ENCODE measurements at places on chromosomes 7 and 10.
A peak's percentile ranks its signal among the peaks of the same experiment; 100 is the strongest.

- no peak for DNase-seq
Observed at GRCh38 chr10:13704964-13705363, 118.2 kb downstream of the PRPF18 start.

GRCh38 chr10:118106426-118106825 lies 59.7 kb upstream of the RAB11FIP2 start:
- DNase-seq: peak; percentile 37

GRCh38 chr10:32049113-32049512 lies 7.1 kb downstream of the KIF5B start:
- DNase-seq: no peak

- no peak for DNase-seq
Observed at GRCh38 chr10:81130014-81130413, 592.3 kb downstream of the SH2D4B start.

DNA sequence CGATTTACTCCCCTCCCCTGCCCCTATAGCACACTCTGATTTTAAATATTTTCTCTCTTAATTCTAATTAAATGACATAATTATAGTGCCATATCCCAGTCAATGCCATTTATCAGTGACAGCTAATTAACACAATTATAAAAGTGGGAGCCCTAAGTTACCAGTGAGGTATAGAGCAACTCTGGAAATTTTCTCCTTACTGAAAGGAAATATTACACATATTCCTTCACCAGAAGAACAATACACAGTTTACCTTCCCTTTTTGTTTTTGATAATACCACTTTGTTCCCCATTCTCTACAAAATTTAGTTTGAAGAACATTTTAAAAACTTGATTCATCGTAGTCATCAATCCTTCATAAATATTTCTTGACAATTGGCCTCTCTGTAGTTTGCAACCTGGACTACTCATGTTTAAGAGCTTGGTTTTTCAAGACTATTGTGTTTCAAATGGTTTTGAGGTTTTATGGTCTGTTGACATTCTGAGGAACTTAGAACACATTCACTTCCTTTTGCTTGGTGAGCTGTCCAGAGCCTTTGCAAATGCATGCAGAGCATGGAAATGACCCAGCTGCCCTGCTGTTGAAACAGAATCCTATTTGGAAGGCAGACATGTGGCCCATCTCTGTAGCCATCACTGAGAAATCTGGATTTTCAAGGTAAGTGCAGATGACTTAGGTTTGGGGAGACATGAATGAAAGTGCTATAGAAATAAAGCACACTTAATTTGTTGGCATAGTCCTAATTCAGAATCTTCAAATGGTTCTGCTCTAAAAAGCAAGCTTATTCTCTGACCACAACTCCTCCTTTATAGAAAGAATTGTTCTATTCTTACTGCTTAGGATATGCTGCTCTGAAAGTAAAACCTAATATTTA lies at the start of gene GPR141:
TSS of gene GPR141 (plus strand) at position 521 of the 875 bp plus-strand sequence. CDS start 56,628 bp downstream, outside the sequence.
- DNase-seq: no peak

DNA sequence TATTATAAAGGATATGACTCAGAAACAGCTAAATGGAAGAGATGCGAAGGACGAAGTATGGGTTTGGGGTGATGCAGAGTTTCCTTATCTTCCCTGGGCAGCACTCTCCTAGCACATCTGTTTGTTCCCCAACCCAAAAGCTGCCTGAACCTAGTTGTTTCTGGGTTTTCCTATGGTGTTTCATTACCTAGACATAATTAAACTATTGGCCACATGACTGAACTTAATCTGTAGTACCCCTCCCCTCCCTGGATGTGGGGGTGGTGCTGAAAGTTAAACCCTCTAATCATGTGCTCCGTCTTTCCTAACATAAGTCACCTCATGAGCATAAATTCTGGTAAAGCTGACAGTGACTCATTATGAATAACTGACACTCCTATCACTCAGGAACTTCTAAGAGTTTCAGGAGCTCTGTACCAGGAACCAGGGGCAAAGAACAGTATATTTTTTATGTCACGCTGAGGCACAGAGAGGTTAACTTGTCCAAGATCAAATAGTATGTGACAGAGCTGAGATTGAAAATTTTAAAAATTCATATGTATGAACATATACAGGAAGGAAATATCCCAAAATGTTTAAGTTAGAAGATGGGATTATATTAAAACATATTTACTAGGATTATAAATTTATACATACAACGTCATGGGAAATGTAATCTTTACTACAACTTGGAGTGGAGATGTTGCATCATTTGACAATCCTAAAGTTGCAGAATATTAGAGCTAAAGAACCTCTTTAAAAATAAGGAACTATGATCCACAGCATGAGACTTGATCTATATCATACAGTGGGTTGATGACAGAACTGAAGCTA lies 4.8 kb downstream of the STRIP2 start:
- no peak for DNase-seq

- DNase-seq: no peak
Observed at GRCh38 chr10:101079874-101080273, 18.1 kb downstream of the KAZALD1 start.

DNA sequence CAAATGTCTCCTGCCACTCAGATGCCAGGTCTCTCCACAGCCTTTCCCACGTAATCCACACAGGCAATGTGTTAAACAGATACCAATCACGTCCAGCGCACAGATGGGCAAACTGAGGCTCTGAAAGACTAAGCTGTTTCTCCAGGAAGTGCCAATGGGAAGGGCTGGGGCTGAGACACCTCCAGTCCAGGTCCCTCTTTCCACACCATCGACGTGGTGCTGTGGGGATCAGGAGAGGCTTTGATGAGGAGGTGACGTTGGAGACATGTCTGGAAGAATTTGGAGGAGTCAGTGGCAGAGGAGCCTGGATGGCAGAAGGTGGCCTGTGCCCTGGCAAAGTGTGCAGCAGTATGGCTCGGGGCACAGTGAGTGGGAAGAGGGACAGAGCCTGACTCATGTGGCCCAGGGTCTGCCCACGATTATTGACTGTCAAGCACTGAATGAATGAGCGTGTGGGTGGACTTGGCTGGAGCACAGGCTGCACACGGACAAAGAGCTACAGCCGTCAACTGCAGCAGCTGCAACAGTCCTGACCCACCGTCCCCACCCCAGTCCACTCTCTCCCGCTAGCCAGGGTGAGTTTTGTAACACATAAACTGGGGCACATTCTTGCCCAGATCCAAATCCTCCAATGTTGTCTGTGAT lies 40.8 kb upstream of the HSPA12A start:
- peak; percentile 15 for DNase-seq

- no peak for DNase-seq
Observed at GRCh38 chr10:126732308-126732707, 61.8 kb upstream of the C10orf90 start.

DNA sequence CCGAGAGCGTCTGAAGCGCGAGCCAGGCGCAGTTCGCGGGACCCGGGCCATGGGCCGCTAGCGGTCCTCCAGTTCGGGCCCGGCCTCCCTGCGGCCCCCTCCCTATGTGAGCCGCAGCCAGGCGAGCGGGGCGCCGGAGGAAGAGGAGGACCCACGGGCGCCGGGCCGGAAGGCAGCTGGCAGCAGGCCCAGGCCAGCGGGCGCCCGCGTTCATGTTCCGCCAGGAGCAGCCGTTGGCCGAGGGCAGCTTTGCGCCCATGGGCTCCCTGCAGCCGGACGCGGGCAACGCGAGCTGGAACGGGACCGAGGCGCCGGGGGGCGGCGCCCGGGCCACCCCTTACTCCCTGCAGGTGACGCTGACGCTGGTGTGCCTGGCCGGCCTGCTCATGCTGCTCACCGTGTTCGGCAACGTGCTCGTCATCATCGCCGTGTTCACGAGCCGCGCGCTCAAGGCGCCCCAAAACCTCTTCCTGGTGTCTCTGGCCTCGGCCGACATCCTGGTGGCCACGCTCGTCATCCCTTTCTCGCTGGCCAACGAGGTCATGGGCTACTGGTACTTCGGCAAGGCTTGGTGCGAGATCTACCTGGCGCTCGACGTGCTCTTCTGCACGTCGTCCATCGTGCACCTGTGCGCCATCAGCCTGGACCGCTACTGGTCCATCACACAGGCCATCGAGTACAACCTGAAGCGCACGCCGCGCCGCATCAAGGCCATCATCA lies 1.1 kb downstream of the ADRA2A start:
- DNase-seq: no peak

DNA sequence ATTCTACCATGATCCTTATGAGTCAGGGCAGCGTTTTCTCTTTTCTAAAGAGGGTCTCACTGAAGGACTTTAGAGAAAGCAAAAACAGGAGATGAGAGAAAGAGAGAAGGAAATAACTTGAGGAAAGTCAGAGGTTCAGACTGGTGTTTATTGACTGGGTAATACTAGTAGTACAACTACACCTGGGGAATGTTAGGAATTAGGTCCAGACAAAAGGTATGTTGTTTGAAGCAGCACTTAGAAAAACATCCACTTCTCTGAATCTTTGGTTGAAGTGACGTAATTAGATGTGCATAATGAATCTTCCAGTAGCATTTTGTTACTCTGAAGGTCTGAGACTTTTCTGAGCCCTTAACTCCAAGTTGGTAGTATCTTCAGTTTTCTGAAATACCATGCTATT lies 380.3 kb upstream of the LRGUK start:
- DNase-seq: no peak
